Mammary epithelial cell (primary cell): ENCODE measurements at places on chromosomes 5 and 9. TPM values are rescaled to one million over a fixed set of nuclear protein-coding genes. Genes with fewer than 3 reads are reported as not detected.

Gene DOK3
- 3.1 and 4.7 TPM in 2 replicates for total RNA-seq

Gene F12
- total RNA-seq: 5.7 TPM

Gene EDIL3
- total RNA-seq: 0.33 and 0.37 TPM in 2 replicates

Gene NR2F1
- 1.6 and 3.5 TPM in 2 replicates for total RNA-seq

Gene FASTKD3
- 7.5 TPM in 2 replicates for total RNA-seq

Gene ARHGEF39
- total RNA-seq: 1.4 and 5.7 TPM in 2 replicates

Gene PDZD2
- total RNA-seq: 0.33 TPM
